ENCODE measurements at places on chromosomes 1 and 21. TPM values are rescaled to one million over a fixed set of nuclear protein-coding genes. Genes with fewer than 3 reads are reported as not detected.

The KLHDC7A gene
- 11.2 TPM for total RNA-seq

The TACSTD2 gene
- 0.33 TPM for total RNA-seq

The RCOR3 gene
- 16.7 TPM for total RNA-seq

The RSPO1 gene
- total RNA-seq = 0.14 TPM

The F13B gene
- total RNA-seq = not detected

The APP gene
- 316 TPM for total RNA-seq

The CLCA1 gene
- not detected for total RNA-seq

The TMPRSS15 gene
- not detected for total RNA-seq

The MRPL20 gene
- 184 TPM for total RNA-seq

The ZNF695 gene
- 15.3 TPM for total RNA-seq

The PCNX2 gene
- 43.8 TPM for total RNA-seq

The SELL gene
- total RNA-seq = not detected

The ANXA9 gene
- total RNA-seq = 1.6 TPM

The TRIM67 gene
- total RNA-seq = not detected

The ALG14 gene
- total RNA-seq = 0.73 TPM

The TMOD4 gene
- total RNA-seq = not detected

The DENND2D gene
- not detected for total RNA-seq

The KIFAP3 gene
- 8.1 TPM for total RNA-seq

The SLC9C2 gene
- not detected for total RNA-seq

The OR2L3 gene
- total RNA-seq = not detected

The CD244 gene
- not detected for total RNA-seq

The NR1I3 gene
- not detected for total RNA-seq

The MYCBP gene
- 43.1 TPM for total RNA-seq

The ITSN1 gene
- 88.6 TPM for total RNA-seq

The FAM151A gene
- not detected for total RNA-seq

Measured in H7 (cell line).